ENCODE measurements at places on chromosomes 4 and X. TPM values are rescaled to one million over a fixed set of nuclear protein-coding genes. Genes with fewer than 3 reads are reported as not detected.

VSIG4 gene
- not detected for total RNA-seq

HS3ST1 gene
- 0.30 TPM for total RNA-seq

SYP gene
- total RNA-seq: 3.1 TPM

UGT2B11 gene
- 0.10 TPM for total RNA-seq

HSD17B11 gene
- 40.3 TPM for total RNA-seq

INTS12 gene
- 13.6 TPM for total RNA-seq

HELT gene
- not detected for total RNA-seq

F9 gene
- total RNA-seq: not detected

UGT2B7 gene
- total RNA-seq: 0.25 TPM

ENPP6 gene
- not detected for total RNA-seq

IDUA gene
- total RNA-seq: 14.1 TPM

SLC16A2 gene
- total RNA-seq: 30.2 TPM

PPP1R2C gene
- not detected for total RNA-seq

BMPR1B gene
- 7.9 TPM for total RNA-seq

IGFBP7 gene
- total RNA-seq: 271 TPM

OTC gene
- total RNA-seq: not detected

CRLF2 gene
- total RNA-seq: 1.8 TPM

Measured in A549 treated with DMSO at 1 μM for 4 hours (cell line).